Lower lobe of right lung (tissue), 2 donors: ENCODE measurements at places on chromosomes 13 and 19. TPM values are rescaled to one million over a fixed set of nuclear protein-coding genes. Genes with fewer than 3 reads are reported as not detected.

DNA sequence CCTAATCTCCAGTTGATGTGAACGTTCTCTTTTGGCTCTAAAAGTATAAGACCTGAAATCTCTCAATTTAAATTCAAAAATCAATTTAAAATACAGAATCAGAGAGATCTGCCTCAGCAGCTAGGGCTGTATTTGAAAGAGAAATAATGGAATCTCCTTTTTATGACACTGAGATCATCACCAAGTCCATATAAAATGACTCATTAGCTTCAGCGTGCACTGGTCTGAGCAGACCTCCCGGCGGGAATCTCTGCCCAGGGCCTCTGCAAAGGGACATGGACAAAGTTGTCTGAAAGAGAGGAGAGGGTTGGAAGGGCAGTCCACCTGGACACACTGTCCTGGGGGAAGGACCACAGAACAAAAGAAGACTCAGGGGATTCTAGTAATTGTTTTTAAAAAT lies 855.6 kb downstream of the EFNB2 start:
- H3K36me3 ChIP-seq, result no peaks in the 10 kb centered on the region
- no peaks in the 10 kb centered on the region for H3K27me3 ChIP-seq
- H3K4me3 ChIP-seq, result no peak overlapping the region
- H3K4me1 ChIP-seq, result no peaks in the 10 kb centered on the region
- DNase-seq, result no peak
- no peak overlapping the region for H3K27ac ChIP-seq

DNA sequence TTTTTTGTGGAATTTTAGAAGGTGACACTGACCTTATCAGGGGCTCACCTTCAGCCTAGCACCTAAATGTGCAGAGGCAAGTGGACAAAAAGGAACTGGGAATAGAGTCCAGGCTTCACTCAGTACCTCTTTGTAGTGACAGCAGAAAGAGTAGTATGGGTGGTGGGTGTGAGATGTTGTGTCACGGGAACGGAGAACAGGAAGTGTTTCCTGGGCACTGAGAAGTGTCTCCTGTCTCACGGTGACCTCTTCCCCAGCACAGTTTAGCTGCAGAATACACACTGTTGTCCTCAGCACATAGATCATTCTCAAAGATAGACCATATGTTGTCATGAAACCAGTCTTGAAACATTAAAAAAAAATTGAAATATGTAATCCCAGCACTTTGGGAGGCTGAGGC lies 17.5 kb upstream of the LGALS14 start:
- H3K4me1 ChIP-seq, result no peaks in the 10 kb centered on the region
- H3K36me3 ChIP-seq, result no peaks in the 10 kb centered on the region
- no peak for DNase-seq
- no peak overlapping the region for H3K4me3 ChIP-seq
- no peak overlapping the region for H3K27ac ChIP-seq

The URAD gene
- total RNA-seq, result not detected

GRCh38 chr19:52741951-52742485 lies 7.2 kb upstream of the ZNF611 start:
- H3K36me3 ChIP-seq, result no peaks in the 10 kb centered on the region
- H3K27me3 ChIP-seq, result no peaks in the 10 kb centered on the region
- no peaks in the 10 kb centered on the region for H3K4me1 ChIP-seq
- no peak for DNase-seq
- no peak overlapping the region for H3K4me3 ChIP-seq

The LILRB1 gene
- total RNA-seq, result 43.3 TPM

The B3GNT3 gene
- 1.6 TPM for total RNA-seq

DNA sequence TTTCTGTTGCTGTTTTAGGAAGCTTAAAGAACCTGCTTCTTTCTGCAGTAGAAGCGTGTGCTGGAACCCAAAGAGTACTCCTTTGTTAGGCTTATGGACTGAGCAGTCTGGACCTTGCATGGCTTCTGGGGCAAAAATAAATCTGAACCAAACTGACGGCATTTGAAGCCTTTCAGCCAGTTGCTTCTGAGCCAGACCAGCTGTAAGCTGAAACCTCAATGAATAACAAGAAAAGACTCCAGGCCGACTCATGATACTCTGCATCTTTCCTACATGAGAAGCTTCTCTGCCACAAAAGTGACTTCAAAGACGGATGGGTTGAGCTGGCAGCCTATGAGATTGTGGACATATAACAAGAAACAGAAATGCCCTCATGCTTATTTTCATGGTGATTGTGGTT lies 103.1 kb downstream of the TNFRSF19 start:
- peaks cover 8% of the 10 kb centered on the region for H3K36me3 ChIP-seq
- H3K27me3 ChIP-seq, result no peaks in the 10 kb centered on the region
- H3K27ac ChIP-seq, result no peak overlapping the region
- no peaks in the 10 kb centered on the region for H3K4me1 ChIP-seq

The AMH gene
- 1.9 TPM for total RNA-seq

GRCh38 chr13:114143806-114144605 lies 11.6 kb upstream of the RASA3 start:
- H3K36me3 ChIP-seq, result no peaks in the 10 kb centered on the region
- DNase-seq, result no peak
- peaks cover 25% of the 10 kb centered on the region for H3K4me1 ChIP-seq
- no peaks in the 10 kb centered on the region for H3K27me3 ChIP-seq
- no peak overlapping the region for H3K4me3 ChIP-seq
